ENCODE measurements at places on chromosomes 12 and 14.

DNA sequence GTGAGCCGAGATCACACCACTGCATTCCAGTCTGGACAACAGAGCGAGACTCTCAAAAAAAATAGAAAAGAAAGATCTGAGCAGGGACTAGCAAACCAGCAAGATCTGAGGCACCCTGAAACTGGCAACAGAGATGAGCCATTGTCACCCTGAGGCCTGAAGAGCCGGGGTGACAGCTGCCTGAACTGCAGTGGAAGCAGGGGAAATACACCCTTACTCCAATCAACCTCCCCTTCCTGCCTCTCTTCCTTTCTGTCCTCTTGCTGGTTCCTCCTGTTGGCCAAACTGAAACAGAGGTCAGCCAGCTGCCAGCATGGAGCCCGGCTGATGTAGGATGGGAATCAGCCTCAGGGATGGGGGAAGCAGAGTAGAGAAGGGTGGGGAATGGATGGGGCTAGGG, 192.0 kb downstream of the CHST11 start:
- DNase-seq = no peak

GRCh38 chr12:58915037-58915436, 5.3 kb downstream of the LRIG3 start:
- DNase-seq = no peak

DNA sequence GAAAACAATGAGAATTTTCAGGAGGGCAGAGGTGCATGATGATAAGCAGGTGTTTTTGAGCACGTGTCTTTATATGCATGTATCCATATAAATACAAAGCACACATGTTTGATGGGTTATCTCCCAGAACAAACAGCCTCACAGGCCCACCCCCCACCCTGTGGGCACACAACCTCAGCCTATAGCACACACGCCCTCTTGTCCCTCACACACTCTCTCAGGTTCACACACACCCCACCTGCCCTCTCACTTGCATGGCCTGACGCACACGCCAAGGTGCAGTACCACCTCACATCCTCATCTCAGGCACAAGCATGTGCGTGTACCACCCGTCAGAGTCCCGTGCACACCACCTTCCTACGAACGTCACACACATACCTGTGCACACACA, 8.6 kb upstream of the KRT8 start:
- no peak for DNase-seq

GRCh38 chr14:24095271-24096068, 1.4 kb downstream of the PCK2 start:
- peak; percentile 95 for DNase-seq

GRCh38 chr12:132169376-132169775, 25.1 kb downstream of the NOC4L start:
- no peak for DNase-seq

DNA sequence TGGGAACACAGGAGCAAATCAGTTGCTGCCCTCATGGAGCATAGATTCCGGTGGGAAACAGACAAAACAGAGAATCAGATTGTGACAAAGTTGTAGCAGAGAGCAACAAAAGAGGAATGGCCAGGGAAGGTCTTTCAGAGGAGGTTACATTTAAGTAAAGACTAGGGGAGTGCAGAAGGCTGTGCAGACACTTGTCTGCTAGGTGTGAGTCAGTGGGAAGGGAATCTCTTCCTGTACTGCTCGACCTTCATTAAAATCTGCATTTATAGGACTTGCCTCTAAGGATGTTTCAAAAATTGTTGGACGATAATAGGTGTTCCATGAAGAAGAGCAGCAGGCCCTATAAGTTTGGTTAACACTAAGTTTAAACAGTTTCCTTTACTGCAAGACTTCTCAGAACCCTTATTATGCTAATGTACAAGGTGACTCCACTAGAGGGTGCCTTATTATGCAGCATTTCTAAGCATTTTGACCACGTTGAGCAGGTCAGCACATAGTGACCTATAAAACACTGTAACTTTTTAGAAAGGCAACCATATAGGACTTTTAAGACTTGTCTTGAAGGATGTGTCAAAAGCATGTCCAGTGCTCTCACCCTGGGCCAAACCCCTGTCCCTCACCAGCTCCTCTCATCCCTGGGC, 91.8 kb upstream of the RIC8B start:
- DNase-seq = peak; percentile 21
